Keratinocyte (primary cell): ENCODE measurements at places on chromosomes 6 and 20.

DNA sequence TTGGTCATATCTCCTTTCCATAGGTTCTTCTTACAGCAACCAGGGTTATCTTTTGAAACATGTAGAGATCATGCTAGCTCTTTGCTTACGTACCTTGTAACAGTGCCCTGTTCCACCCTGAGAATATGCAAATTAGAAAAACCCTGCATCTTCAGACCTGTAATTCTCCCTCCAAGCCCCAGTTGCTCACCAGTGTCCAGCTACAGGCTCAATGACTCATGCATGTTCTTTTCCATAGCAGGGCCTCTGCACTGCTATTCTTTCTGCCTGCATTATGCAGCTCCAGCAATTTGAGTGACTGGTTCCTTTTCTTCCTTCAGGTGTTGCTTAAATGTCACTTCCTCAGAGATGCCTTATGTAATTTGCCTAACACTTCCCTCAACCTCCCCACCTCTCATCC lies 636.2 kb downstream of the KHDRBS2 start:
- no peak for DNase-seq

- DNase-seq, result no peak
Observed at GRCh38 chr6:42140756-42141602, 1.4 kb downstream of the C6orf132 start.

DNA sequence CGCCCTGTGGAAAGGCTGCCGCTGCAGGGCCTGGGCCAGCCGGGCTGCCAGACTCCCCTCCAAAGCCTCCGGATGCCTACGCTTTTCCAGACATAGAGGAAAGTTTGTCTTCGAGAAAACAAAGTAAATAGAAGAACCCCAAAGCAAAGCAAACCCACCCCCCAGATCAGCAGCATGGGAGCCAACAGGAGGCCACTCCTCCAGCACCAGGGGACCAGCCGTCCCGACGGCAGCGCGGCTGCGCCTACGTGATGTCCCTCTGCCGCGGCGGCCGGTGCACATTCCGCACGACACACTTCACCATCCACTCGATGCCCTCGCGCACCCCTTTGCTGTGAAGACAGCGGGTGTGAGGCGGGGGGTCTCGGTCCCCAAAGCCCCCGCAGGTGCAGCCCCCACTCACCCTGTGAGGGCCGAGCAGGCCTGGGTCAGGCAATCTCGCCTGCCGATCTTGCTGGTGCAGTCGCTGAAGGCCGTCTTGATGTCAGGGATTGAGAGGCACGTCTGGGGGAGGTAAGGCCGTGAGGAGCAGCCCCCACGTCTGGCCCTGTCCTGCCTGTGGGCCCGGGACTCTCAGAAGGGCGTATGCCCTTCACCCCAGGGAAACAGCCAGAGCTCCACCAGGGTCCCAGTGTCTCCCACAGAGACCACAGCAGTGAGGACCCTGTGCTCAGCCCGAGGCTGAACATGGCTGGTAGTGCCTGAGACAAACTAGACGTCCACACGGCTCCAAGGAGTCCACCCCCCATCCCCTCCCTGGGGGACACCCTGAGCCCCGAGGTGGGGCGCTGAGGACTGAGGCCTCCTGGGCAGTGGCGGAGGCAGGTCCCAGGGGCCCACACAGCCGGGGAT lies 4.0 kb downstream of the TNFRSF6B start:
- no peak for DNase-seq

DNA sequence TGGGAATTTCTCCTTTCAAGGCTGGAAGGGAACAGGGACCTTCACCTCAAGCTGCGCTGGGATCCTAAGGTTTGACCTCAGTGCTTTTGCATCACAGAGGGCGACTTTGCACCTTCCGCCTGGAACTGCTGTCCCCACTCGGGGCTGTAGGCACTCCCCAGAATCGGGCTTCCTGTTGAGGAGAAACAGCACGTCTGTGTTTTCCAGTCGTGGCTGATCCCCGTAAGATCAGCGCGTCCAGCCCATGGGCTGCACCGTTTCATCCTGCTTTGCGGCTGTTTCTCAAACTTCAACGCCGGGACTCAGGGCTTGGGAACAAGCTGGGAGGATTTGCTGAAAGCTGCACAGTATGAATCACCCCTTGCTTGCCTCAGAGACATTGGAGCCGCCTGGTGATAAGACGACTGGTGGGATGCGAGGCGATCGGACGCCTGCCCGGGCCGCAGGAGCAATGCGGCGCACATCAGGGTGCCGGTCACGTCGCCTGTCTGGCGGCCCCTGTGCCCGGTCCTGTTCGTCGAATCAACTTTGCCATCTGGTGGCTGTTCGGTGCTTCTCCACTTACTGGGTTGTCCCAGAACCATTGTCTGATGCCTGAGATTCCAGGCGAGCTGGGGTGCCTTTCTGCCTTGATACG lies 53.6 kb upstream of the FRMD1 start:
- DNase-seq, result no peak

DNA sequence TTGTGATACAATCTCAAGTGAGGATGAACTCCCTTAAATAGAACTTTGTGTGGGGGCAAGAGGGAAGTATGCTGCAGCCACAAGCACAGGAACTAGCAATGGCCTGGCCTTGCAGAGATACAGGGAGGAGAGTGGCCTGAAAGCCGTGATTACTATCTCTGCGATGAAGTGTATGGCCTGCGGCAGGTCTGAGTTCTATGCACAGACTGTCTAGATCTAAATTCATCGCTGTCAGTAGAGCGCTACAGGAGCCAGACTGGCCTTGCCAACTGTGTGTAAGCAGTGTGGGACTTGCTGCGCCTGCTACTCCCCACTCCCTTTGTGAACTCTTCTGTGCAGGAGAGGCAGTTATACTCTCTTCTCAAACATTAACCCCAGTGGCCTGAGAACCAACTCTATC lies 997.0 kb downstream of the GRIK2 start:
- DNase-seq, result no peak

DNA sequence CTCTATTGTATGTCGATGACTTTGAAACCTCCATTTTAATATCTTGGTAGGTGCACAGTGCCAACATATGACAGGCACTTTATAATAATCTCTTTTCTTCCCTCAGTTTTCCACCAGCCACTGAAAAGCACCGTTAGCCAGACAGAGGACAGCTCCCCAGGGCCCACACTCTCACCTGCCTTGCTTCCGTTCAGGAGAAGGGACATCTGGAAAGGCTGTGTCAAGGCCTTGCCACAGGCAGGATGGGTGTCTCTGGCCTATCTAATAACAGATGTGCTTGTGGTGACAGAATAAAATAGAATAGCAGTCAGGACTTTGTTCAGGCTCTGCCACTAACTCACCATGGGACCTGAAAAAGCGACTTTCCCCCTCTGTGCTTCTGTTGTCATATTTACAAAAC lies 75.5 kb upstream of the CCDC167 start:
- DNase-seq, result no peak
